ENCODE measurements at places on chromosomes 12 and 14.
A peak's percentile ranks its signal among the peaks of the same experiment; 100 is the strongest.

- DNase-seq, result no peak
Measured at GRCh38 chr14:77804592-77804991, 4.7 kb downstream of the ADCK1 start.

- peak; percentile 48 for DNase-seq
Measured at GRCh38 chr12:110937104-110937641, 16.8 kb upstream of the MYL2 start.

- DNase-seq, result no peak
Measured at GRCh38 chr12:123094349-123095077, 56.4 kb downstream of the PITPNM2 start.

DNA sequence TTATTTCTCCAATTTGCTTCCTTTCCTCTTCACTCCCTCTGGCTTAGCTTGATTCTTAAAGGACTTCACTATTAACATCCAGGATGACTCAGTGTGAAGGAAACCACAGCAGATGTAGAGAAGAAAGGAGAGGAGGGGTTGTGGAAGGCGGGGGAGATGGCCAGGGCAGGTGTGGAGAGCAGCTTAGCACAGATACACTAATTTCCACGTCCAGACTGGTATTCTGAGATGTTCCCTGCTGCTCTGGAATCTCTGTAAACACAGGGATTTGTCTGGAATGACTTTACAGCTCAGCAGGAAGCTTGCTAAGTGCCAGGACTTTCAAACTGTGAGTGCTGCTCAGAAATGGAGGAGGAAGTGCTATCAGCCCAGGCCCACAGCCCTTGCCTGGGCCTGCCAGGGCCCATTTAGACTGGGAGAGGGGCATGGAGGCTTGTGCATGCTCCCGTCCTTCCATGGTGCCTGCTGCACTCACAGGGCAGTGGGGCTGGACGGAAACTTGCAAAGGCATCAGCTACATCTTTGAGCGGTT lies 202.5 kb upstream of the DDHD1 start:
- no peak for DNase-seq

GRCh38 chr14:24056800-24057184 lies 5.0 kb downstream of the CARMIL3 start:
- DNase-seq, result no peak

GRCh38 chr12:48861111-48861510 lies 4.6 kb downstream of the RND1 start:
- no peak for DNase-seq

DNA sequence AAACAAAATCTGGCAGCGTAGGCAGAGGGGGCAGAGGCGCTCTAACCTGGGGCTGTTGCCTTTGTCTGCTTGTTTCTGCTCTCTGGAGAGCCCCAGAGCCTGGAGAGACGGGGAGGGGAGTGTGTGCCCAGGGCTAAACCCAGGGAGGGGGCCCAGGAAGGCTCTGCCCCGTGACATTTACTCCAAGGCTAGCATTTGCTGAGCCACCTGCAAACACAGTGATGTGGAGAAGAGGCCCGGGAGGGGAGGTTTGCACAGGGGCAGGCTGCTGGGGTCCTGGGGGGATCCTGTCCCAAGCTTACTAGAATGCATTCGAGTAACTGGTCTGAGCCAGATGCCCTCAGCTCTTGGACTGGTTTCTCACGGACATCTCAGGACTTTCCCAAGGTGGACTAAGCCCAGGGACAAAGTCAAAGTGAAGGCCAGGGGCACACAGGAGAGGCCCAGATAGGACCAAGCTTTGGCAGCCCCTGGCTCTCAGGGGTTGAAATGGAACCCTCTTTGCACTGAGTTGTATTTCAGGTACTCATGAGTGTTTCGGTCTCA lies 12.0 kb downstream of the MEG3 start:
- DNase-seq, result no peak

DNA sequence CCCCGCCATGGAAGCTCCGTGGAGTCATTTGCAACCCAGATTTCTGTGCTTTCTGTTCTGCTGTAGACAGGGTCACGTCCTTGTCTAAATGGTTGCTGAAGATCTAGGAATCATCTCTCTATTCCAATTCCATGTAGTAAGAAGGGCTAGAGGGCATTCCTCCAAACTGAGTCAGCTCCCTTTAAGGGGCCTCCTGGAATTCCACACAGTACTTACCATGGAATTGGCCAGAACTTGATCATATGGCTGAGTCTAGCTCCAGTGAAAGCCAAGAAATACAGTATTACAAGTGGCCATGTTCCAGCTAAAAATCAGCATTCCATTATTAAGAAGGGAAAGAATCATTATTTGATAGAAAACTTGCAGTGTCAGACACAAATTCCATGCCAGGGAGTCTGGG lies 171.9 kb downstream of the PRKCH start:
- no peak for DNase-seq

DNA sequence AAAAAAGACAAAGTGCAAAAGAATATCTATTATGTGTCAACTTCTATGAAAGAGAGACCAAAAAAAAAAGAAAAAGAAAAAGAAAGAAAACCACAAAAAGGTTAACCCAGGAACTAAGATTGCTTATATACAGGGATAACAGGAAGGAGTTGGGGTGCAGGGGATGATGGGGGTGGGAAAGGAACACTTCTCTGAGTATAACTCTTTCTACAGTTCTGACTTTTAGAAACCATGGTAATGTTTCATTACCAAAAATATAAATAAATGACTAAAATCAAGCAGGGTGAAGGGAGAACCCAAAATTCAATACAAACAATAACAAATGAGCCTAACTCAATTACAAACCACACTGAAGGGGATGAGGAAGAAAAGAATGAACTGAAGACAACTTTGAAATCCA lies 9.1 kb downstream of the IFNG-AS1 start:
- DNase-seq, result no peak

DNA sequence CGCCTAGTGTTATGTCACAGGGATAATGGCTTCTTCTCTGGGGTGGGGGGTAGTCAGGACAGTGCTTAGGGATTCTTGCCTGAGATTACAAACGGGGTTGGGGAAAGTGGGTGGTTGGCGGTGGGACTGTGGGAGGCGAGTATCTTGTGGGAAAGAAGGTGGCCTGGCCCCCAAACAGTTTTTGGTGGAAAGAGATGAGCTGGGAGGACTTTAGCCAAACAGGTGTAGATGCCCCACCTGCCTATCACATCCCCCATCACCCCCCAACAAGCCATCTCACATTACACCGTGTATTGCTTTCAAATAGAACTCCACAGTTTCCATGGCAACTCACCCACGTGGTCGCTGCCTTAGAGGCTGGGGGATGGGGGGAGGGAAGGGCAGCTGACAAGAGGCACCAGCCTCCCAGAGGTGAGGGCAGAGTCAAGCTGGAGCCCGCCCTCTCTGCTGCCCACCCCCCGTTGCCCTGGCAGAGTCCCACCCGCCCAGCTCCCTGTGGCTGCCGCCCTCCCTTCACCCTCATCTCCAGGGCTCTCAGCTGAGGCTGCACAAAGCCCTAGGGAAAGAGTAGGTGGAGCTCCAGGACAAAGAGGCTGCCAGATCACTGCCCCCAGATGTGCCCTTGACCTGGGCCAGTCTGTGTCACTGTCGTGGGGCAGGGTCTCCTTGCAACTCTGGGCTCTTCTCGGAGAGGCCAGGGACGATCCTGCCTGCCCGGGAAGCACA lies 98.3 kb downstream of the LRRC74A start:
- DNase-seq, result peak; percentile 27

Measured in activated CD4-positive, alpha-beta T cell treated with anti-CD3 and anti-CD28 coated beads, Interleukin-2, amount 50 U/mL, for 4 hours (primary cell).